Activated B cell treated with CpG ODN at 0.5 μM for 24 hours (primary cell): ENCODE measurements at places on chromosomes 1 and 21.

DNA sequence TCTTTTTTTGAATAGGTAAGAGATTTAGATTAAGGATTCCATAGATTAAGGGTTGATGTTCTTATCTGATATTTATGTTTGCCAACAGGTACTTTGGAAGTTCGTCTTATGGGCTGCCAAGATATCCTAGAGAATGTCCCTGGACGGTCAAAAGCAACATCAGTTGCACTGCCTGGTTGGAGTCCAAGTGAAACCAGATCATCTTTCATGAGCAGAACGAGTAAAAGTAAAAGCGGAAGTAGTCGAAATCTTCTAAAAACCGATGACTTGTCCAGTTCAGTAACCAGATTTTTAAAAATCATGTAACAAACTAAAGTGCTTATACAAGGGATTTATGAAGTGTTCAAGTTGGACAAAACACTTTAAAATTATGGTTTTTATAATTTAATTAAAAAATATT is 100.5 kb downstream of the PKN2 start:
- H3K27ac ChIP-seq = no peak overlapping the region
- H3K4me1 ChIP-seq = peaks cover 2% of the 10 kb centered on the region
- DNase-seq = no peak
- peaks cover 57% of the 10 kb centered on the region for H3K36me3 ChIP-seq
- H3K27me3 ChIP-seq = no peaks in the 10 kb centered on the region

GRCh38 chr1:213194383-213194782 is 143.3 kb downstream of the RPS6KC1 start:
- H3K27ac ChIP-seq = no peak overlapping the region
- no peaks in the 10 kb centered on the region for H3K4me1 ChIP-seq
- DNase-seq = no peak
- H3K4me3 ChIP-seq = no peak overlapping the region
- H3K36me3 ChIP-seq = peaks cover 66% of the 10 kb centered on the region

DNA sequence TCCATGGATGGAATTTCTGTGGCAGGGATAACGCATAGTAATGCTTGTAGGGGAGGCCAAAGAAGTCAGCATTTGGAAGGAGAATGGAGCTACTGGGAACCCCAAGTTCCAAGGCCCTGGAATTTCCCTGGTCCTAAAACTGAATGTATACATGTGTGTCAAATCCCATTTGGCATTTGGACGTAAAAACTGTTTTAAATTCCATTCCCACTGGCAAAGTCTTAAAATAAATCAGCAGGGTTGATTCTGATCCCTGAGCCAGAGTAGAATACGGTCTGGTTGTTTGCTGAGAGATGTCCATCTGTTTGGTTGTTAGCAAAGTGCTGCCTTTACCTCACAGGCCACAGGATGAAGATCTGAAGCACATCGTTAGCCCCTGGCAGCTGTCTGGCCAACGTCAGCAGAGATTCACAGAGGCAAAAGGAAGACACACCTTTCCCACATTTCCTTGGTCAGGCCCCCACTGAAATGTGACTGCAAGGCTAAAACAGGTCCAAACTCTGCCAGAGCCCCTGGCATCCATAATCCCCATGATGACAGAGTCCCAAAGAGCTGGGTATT is 62.2 kb downstream of the GORAB start:
- no peaks in the 10 kb centered on the region for H3K4me1 ChIP-seq
- DNase-seq = no peak
- peaks cover 20% of the 10 kb centered on the region for H3K27me3 ChIP-seq
- H3K4me3 ChIP-seq = no peak overlapping the region
- H3K27ac ChIP-seq = no peak overlapping the region

GRCh38 chr1:185420588-185421081 is 103.6 kb upstream of the IVNS1ABP start:
- no peak overlapping the region for H3K27ac ChIP-seq
- H3K4me3 ChIP-seq = no peak overlapping the region
- no peak for DNase-seq
- peaks cover 3% of the 10 kb centered on the region for H3K27me3 ChIP-seq

DNA sequence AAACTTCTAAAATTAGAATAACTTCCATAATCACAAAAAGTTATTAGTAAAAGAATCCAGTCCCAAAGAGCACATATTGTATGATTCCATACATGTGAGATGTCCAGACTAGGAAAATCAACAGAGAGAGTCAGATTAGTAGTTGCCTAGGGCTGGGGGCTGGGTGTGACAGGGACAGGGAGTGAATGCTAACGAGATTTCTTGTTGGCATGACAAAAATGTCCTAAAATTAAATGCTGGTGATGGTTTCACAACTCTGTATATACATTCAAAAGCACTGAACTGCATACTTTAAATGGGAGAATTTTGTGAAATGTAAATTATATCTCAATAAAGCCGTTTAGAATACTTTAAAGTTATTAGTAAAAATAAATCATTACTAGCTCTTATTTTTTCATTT is 92.2 kb downstream of the SLC44A5 start:
- no peaks in the 10 kb centered on the region for H3K27me3 ChIP-seq
- H3K27ac ChIP-seq = no peak overlapping the region

DNA sequence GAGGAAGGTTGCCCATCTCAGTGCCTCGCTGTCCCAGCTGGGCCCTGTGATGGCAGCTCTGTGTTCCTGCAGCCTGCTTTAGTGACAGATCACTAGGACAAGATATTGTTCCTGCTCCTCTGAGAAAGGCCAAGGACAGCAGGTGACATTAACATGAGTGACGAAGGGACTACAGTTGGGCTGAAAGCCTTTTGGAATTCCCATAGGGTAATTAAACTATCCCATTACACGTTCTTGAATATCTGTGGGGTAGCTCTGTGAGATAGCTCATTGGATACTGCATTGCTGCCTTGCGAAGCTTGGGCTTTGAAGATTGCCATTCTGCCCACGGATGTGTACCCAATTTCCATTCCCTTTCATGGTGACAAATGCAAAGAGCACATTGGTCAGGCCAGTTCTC is 78.2 kb upstream of the COA6 start:
- no peak overlapping the region for H3K4me3 ChIP-seq
- no peaks in the 10 kb centered on the region for H3K4me1 ChIP-seq
- H3K36me3 ChIP-seq = no peaks in the 10 kb centered on the region
